ENCODE measurements at places on chromosomes 5 and 9.

DNA sequence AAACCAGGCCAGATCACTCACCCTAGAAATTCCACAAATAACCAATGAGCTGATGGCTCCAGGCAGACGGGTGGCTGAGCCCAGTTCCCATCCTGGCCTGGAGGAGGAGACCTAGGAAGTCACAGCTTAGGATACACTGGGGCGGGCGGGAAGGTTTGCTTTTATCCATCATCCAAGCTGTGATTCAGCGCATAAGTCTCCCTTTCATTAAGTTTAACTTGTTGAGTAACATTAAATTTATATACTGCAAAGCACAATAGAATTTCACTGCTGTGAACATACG is 55.7 kb downstream of the THBS4 start:
- DNase-seq = no peak

DNA sequence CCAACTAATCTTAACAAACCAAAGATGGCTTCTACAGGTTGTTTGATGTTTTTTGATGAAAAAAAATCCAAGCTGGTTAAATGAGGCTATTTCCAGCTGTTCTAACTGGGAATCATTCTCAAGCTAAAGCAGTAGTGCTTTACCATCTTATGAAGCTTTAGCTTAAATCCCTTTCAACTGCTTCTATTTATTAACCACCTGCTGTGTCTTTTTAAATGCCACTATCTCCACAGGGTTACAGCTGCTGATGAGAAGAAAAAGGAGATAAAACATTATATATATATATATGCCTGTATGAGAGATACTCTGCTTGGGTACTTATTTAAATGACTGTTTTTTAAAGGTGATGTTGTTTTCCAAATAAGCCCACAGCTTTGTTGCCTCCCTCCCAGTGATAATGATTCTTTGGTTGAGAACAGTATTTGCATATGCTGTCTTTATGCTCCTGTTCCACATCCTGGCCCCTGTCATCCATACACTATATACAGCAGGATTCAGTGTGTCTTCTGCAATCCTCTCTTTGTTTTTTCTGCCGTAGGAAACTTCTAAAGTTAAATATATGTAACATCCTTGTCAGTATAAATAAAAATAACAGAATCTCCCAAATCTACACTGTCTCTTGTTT is 164.0 kb downstream of the PAM start:
- DNase-seq = no peak

GRCh38 chr9:107269254-107269653 is 13.8 kb upstream of the RAD23B start:
- no peak for DNase-seq

DNA sequence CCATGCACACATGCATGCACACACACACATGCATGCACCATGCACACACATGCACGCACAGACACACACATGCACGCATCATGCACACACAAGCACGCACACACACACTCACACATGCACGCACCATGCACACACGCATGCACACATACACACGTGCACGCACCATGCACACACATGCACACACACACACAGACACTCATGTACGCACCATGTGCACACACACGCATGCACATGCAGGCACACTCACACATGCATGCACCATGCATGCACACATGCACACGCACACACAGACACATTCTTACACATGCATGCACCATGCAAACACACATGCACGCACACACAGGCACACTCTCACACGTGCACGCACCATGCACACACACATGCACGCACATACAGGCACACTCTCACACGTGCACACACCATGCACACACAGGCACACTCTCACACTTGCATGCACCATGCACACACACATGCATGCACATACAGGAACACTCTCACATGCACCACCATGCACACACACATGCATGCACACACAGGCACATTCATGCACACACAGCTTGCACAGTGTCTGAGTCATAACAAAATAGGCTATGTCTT is 117.5 kb downstream of the TENT4A start:
- DNase-seq = no peak

DNA sequence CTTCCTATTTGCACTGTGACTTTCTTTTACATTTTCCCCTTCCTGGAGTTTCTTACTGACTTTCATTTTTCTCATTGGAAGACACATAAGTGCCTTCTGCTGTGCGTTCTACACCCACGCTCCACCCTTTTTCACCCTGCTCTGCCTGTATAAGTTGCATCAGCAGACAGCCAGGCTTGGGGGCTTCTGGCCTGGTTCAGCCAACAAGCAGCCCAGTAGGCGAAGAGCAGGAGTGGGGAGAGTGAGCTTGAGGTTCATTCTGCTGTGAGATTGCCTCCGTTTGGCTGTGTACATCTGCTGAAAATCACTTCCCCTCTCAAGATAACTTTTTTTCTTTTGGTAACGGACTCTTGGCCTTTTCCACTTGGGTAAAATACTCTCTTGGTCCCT is 38.4 kb downstream of the RASGRF2 start:
- no peak for DNase-seq

DNA sequence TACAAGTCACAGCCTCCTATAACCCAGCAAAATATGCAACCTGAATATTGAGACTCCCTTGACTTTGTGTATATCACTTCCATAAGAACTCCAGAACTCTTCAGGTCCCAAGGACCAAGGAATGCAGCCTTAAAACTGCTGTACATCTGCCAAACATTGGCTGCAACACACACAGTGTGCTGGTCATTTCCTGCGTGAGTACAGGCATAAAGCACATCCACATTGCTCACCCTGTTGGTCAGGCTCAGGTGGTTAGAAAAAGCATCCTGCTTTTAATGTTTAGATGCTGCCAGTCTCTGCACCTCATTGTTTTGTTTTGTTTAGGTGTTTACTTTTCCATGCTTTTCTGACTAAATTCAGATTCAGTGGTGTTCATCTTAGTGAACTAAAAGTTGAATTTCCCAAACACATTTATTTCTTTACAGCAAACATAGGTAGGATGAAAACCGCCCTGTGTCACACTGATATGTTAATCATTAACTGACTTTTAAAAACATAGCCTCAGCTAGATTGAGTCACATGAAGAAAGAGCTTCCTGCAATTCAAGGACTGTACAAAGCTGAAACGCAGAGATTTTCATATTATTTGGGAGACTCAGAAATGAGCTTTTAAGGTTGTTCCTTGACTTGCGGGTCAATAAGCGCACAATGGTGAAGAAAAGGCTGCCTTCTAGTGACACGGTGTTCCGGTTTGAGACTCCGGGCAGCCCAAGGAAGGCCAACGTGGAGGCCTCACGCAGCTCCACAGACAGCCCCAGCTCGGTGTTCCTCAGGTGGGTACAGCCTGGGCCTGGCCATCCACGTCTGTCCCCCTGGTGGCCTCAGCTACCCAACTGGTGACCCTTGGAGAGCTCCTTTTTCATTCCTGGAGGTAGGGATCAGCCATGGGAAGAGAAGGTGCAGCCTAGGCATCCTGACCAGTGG is 52.2 kb upstream of the GRAMD2B start:
- no peak for DNase-seq

All from activated CD8-positive, alpha-beta memory T cell treated with anti-CD3 and anti-CD28 coated beads for 1 hour (primary cell).